NCI-H510A treated with DMSO at 0.1 percent for 48 hours (cell line): ENCODE measurements at places on chromosomes 12 and 14.
A peak's percentile ranks its signal among the peaks of the same experiment; 100 is the strongest.

- no peak for DNase-seq
Measured at GRCh38 chr12:108622921-108623514, 10.7 kb downstream of the SELPLG start.

GRCh38 chr12:84920331-84920730 is 7.7 kb upstream of the SLC6A15 start:
- DNase-seq = no peak

DNA sequence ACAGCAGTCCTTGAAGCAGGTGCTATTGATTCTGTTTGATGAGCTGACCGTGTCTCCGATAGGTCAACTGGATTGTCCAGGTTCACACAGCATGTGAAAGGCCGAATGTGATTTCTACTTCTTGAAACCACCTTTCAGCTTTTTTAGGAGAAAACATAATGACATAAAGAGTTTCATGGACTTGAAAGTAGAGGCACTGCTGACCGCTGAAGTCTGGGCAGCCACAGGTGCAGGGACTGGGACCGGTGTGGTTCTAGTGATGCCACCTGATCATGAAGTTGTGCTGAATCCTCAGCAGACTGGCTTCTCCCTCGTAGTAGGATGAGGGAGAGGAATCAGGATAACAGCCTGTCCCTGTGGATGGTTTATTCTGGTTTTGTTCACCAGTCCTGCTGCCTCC is 108.1 kb downstream of the ETV6 start:
- DNase-seq = no peak

- no peak for DNase-seq
Measured at GRCh38 chr12:83559650-83560049, 872.9 kb downstream of the TMTC2 start.

GRCh38 chr14:64510825-64511671 is 6.5 kb downstream of the ZBTB1 start:
- DNase-seq = peak; percentile 83

GRCh38 chr14:21913759-21914158 is 240.1 kb upstream of the OR4E1 start:
- DNase-seq = peak; percentile 4

GRCh38 chr14:35998303-35998702 is 172.2 kb downstream of the BRMS1L start:
- no peak for DNase-seq
